ENCODE measurements at places on chromosomes 6 and 20. TPM values are rescaled to one million over a fixed set of nuclear protein-coding genes. Genes with fewer than 3 reads are reported as not detected.

DNA sequence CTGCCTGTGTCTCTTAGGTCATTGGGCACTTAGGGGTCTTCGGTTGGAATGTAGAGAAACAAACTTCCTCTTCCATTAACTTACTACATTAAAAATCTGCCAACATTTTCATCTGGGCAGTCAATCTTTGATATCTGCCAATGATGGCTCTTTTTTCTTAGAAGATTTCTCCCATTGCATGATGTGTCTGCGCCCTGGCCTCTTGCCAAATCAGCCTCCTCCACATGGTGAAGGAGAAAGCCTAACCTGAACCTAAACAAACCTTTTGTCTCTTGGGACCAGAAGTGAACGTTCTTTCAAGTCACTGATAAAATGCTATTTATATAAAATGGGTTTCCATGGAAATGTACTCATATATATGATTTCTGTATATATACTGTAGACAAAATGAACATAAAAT lies 998.9 kb upstream of the GJE1 start:
- no peaks in the 10 kb centered on the region for H3K27me3 ChIP-seq
- H3K27ac ChIP-seq = no peak overlapping the region
- H3K36me3 ChIP-seq = no peaks in the 10 kb centered on the region
- no peaks in the 10 kb centered on the region for H3K4me1 ChIP-seq
- H3K4me3 ChIP-seq = no peak overlapping the region
- no peak for DNase-seq

PDSS2 gene
- total RNA-seq = 12.8 TPM

DNA sequence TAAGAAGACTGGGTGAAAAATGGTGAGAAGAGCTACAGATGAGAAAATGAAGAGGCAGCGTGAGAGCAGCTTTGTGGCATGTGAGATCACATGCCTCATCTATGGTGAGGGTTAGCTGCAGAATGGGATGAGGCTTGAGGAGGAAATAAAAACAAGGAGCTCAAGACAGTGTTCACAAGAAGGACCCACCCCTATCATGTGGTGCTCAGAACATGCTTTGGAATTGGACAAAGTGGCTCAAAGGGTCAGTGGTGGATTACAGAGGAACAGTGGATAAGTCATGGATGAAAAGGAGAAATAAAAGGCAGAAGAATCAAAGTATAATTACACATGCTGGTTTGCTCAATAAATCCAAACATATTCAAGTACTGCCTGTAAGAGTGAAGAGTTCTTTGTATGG lies 126.9 kb upstream of the UST start:
- no peak for DNase-seq
- no peaks in the 10 kb centered on the region for H3K4me1 ChIP-seq
- no peak overlapping the region for H3K27ac ChIP-seq
- no peak overlapping the region for H3K4me3 ChIP-seq
- peaks cover 24% of the 10 kb centered on the region for H3K27me3 ChIP-seq
- no peaks in the 10 kb centered on the region for H3K36me3 ChIP-seq

EGFL8 gene
- 22.6 TPM for total RNA-seq

CST4 gene
- not detected for total RNA-seq

- no peaks in the 10 kb centered on the region for H3K4me1 ChIP-seq
- DNase-seq = no peak
- H3K27ac ChIP-seq = no peak overlapping the region
- peaks cover 5% of the 10 kb centered on the region for H3K27me3 ChIP-seq
Observed at GRCh38 chr6:124868481-124868880, 93.8 kb upstream of the RNF217 start.

SLC52A3 gene
- total RNA-seq = not detected

ENPP3 gene
- total RNA-seq = 0.96 TPM

GSTA2 gene
- total RNA-seq = not detected
